ENCODE measurements at places on chromosomes 7 and 10.

- no peak for DNase-seq
Measured at GRCh38 chr7:17411922-17412321, 113.5 kb downstream of the AHR start.

- no peak for DNase-seq
Measured at GRCh38 chr7:158424011-158424410, 163.6 kb downstream of the PTPRN2 start.

- peak; percentile 2 for DNase-seq
Measured at GRCh38 chr10:16606421-16606820, 84.7 kb upstream of the C1QL3 start.

GRCh38 chr7:137989094-137989493, 12.8 kb downstream of the CREB3L2 start:
- DNase-seq = no peak

DNA sequence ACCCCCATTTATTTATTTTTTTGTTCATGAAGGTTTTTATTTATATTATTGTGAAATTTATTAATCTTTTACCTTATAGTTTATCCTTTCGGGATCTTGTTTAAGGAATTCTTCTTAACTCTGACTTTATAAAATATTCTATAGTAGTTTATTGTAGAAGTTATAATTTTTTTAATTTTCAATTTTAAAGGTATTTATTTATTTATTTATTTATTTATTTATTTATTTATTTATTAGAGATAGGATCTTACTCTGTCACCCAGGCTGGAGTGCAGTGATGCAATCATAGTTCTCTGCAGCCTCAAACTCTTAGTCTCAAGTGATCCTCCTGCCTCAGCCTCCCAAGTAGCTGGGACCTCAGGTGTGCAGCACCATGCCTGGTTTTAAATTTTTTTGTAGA, 56.0 kb downstream of the NRF1 start:
- DNase-seq = no peak
